T-helper 2 cell treated with Interferon-gamma antibody and Interleukin-4, amounts not matched to agents 5 μg/mL and 100 μg/mL, for 36 hours (primary cell): ENCODE measurements at places on chromosomes 12 and 14.

DNA sequence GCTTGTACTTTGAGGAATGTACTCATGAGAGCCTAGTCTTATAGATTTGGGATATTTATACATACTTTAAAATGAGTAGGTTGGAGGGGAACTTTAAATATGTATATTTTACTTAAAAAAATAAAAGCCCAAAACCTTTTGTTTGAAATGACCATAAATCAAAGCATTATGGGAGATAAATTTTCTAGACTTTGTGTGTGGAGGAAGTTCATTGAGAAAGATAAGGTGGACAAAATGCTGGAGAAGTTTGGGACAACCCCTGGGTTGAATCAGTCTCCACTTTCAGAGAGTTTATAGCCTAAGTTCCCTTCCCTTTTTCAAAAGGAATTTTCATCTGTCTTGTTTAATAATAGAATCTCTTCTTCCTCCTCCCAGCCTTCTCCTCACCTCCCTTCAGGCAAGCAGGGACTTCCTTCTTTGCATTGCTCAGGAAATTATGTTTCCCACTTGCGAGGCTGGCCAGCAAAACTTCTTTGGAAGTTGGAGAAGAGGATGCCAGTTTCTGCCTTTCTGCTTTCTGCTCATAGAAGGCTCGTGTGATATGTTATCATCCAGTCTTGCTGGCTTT, 54.2 kb downstream of the CHST11 start:
- H3K36me3 ChIP-seq, result peaks cover 55% of the 10 kb centered on the region
- H3K27me3 ChIP-seq, result no peaks in the 10 kb centered on the region
- DNase-seq, result no peak
- H3K27ac ChIP-seq, result peak overlapping the region; percentile 49

DNA sequence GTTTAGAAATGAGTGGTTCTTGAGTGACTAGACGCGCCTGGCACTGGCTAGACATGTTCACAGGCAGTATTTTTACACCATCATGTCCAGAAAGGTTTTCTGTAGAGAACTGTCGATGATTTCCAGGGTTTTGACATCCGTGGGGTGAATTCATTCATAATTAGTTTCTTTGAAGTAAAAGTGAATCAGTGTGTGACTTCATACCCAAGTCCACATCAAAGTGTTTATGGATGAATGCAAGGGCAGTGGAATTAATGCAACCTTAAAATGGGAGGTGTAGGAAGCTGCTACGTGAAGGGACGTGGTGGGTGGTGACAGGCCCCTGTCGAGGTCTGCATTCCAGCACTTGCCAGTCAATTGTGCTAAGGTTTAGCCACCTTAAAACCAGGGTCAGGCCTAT, 38.4 kb upstream of the ELK3 start:
- H3K4me3 ChIP-seq, result no peak overlapping the region
- peaks cover 3% of the 10 kb centered on the region for H3K27me3 ChIP-seq
- DNase-seq, result no peak
- no peaks in the 10 kb centered on the region for H3K36me3 ChIP-seq
- H3K4me1 ChIP-seq, result peaks cover 2% of the 10 kb centered on the region

DNA sequence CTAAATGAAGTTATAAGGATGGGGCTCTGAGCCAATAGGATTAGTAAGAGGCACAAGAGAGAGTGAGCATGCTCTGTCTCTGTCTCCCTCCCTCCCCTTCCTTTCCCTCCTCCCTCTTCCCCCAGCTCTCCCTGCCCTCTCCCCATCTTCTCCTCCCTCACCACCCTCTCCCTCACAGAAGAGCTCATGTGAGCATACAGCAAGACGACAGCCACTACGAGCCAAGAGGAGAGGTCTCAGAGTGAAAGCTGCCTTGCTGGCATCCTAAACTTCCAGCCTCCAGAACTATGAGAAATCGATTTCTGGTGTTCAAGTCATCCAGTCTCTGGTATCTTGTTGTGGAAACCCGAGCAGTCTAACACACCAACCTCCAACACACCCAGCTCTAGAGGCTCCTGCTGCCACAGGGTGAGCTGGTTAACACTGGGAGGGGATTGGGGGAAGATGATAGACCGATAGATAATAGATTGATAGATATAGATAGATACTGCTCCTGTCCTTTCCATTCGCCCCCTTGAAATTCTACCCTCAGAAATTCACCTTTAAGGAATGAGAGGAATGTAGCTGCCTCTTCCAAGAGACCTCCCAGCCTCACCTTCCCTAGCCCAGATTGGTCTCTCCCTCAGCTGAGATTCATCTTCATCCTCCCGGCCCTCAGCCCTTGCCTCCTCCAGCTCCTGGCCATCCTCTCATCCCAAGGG, 25.8 kb upstream of the ACTN1 start:
- DNase-seq, result no peak
- no peak overlapping the region for H3K27ac ChIP-seq
- H3K36me3 ChIP-seq, result no peaks in the 10 kb centered on the region

GRCh38 chr12:42701084-42701483, 111.5 kb upstream of the PRICKLE1 start:
- H3K4me3 ChIP-seq, result no peak overlapping the region
- H3K27ac ChIP-seq, result no peak overlapping the region
- no peaks in the 10 kb centered on the region for H3K27me3 ChIP-seq
- H3K4me1 ChIP-seq, result no peaks in the 10 kb centered on the region

- peak overlapping the region; percentile 64 for H3K27ac ChIP-seq
- peak overlapping the region; percentile 31 for H3K4me3 ChIP-seq
- H3K36me3 ChIP-seq, result peaks cover 1% of the 10 kb centered on the region
- DNase-seq, result peak; percentile 8
Observed at GRCh38 chr12:124687917-124688316, 120.5 kb upstream of the NCOR2 start.

- H3K4me3 ChIP-seq, result no peak overlapping the region
- H3K4me1 ChIP-seq, result no peaks in the 10 kb centered on the region
- H3K36me3 ChIP-seq, result no peaks in the 10 kb centered on the region
- DNase-seq, result no peak
- H3K27ac ChIP-seq, result no peak overlapping the region
Observed at GRCh38 chr14:94826774-94827173, 56.9 kb upstream of the GSC start.

DNA sequence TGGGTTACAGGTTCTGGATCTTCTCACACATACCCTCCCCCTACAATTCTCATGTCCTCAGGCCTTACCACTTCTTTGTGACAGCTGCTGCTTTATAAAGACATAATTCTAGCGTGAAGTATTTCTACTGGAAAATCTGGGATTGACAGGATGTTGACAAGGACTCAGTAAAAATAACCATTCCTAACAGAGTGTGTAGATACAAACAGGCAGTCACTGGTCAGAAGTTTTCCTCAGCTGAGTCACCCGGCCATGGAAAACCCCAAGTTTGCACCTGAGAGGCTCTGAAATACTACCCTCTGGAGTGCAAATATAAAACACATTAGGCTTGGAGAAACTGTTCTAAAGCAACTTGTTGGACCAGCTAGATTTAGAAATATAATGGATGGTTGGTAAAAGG, 54.4 kb downstream of the SPPL3 start:
- peaks cover 37% of the 10 kb centered on the region for H3K4me1 ChIP-seq
- H3K27ac ChIP-seq, result no peak overlapping the region
- no peak overlapping the region for H3K4me3 ChIP-seq
- DNase-seq, result no peak

GRCh38 chr12:107373238-107373809, 280.0 kb upstream of the CRY1 start:
- H3K4me1 ChIP-seq, result peaks cover 61% of the 10 kb centered on the region
- DNase-seq, result no peak
- H3K27ac ChIP-seq, result peak overlapping the region; percentile 91
- H3K36me3 ChIP-seq, result peaks cover 2% of the 10 kb centered on the region

DNA sequence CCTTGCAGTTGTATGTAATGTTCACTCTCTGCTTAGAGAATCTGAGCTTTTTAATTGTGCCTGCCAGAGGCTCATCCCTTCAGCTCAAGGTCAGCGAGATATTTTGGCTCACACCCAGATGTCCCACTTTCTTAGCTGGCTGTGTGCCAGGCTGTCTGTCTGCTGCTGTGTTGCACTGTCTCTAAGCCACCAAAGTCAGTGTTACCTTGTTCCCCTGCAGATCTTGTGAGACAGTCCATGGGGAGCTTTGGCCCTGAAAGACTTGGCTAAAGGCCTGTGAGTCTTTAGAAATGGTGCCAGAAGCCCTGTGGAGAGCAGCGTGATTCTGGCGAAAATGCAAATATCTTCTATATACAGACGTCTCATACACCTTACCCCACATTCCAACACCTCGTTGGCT, 293.7 kb downstream of the TTC6 start:
- H3K27me3 ChIP-seq, result no peaks in the 10 kb centered on the region
- no peaks in the 10 kb centered on the region for H3K36me3 ChIP-seq
- H3K4me1 ChIP-seq, result no peaks in the 10 kb centered on the region
- H3K27ac ChIP-seq, result no peak overlapping the region
